ENCODE measurements at places on chromosomes 11 and 22.

GRCh38 chr11:84247926-84248325 is 961.8 kb upstream of the CCDC90B start:
- no peak for DNase-seq

DNA sequence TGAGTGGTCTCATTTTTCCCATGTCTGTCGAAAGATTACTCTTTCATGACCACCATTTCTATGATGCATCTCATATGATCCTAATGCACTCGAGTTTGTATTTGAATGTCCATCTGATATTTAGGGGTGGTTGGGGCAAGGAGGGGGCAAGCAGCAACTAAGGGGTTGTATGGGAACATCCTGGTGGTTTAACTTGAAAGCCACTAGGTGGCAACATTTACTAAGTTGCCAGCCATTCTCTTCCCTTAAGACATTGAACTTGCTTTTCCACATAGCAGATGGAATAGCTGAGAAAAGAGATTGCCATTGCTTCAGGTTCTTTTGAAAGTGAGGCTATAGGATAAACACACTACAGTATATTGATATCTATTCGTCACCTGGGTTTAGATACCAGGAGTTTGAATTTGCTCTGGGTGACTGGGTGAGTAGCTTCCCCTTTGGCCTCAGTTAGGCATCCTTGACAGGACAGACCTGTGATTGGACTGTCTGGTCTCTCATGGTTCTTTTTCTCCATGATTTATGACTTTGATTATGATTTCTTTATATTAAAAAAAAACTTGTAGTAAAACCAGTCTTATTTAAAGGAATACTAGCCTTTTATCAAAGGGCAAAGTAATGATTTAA is 32.4 kb downstream of the NF2 start:
- DNase-seq = peak; percentile 12

- DNase-seq = no peak
These were observed 47.7 kb downstream of the TRIOBP start for GRCh38 chr22:37744589-37744988.

- no peak for DNase-seq
These were observed 18.5 kb downstream of the ENDOD1 start for GRCh38 chr11:95108159-95108611.

DNA sequence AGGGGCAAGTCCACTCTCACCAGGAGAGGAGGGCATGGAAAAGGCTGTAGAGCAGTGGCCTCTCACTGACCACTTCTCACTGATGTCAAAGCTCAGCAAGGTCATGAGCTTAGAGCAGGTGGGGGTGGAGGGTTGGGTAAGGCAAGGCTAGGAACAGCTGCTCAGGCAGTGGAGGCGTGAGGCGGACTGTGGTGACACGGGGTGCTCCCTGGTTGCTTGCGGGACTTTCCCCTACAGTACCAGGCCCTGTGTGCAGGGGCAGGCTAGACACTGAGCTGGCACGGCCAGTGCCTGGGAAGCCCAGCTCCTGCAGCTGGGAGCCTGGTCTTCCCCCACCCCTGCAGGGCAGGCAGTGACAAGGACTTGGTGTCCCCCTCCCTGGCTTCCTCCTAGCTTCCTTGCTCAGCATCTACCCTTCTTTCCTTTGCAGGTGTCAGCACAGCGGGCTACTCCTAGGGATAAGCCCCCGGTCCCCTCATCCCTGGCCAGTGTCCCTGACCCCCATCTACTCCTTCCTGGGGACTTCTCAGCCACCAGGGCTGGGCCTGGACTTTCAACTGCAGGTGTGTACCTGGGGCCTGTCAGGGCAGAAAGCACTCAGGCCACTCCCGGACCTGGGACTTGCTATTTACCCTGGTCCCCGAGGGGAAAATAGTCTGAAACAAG is 45.6 kb downstream of the PISD start:
- DNase-seq = no peak

DNA sequence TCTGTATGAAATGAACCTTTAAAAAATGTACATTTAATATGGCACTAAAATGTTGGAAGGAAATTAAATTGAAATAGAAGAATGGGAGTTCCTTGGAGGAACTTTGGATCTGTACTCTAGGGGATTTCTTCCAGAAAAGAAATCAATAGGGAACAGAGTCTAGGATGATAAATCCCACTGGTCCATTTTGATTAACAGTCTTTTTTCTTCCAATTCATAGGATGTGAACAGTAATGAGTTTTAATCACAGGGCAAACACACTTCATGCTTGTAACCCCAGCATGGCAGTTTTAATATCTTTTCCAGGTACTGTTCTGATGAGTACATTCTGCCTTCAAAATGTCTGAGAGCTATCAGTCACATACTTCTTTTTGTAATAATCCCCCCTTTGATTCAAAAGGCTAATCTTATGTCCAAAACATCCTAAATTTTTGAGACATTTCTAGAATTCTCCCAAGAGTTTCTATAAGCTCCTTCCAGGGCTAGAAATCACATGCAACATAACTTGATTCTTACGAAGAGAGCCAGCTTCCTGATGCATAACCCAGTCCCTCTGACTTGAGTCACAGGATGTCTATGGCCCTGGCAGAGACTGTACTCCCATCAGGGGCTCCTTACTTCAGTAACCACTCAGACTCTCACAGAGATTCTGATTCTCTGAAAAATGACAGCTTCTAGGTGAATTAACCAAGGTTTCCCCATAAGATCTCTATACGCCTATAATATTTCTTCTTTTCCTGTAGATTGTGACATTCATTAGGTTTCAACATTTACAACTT is 112.9 kb downstream of the SLC36A4 start:
- DNase-seq = no peak
